ENCODE measurements at places on chromosomes 1 and 21. TPM values are rescaled to one million over a fixed set of nuclear protein-coding genes. Genes with fewer than 3 reads are reported as not detected.

DNA sequence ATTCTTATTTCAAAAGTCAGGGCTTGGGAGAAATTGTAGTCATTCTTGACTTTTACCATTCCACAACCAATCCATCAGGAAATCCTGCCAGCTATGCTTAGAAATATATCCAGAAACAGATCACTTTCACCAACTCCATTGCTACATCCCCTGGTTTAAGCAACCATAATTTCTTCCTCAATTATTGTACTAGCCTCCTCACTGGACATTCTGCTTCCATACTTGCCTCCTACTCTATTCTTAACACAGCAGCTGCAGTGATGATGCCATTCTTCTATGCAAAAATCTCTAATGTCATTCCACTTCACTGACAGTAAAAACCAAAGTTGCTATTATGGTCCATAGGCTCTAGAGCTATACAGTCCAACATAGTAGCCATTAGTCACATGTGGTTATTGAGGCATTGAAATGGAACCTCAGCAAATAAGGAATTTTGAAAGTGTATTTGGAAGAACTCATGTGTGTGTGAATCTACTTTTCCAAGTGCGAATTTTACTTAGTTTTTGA, 110.7 kb upstream of the KIAA0040 start:
- no peak for DNase-seq

DNA sequence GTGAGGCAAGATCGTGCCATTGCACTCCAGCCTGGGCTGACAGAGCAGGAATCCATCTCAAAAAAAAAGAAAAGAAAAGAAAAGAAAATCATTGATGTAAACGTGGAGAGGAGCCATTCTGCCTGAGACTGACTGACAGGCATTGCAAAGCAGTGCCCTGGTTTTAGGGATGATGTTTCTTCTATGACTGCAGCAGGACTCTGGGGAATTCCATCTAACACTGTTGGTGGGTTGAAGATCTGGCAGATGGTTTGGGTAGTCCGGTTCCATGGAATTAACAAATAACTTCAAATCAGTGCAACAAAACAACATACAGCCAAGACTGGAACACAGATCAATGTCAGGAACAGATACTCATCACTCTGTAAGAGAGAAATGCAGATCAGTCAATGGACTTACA, 17.8 kb upstream of the LAMC2 start:
- no peak for DNase-seq

- no peak for DNase-seq
Measured at GRCh38 chr1:218324226-218324580, 20.9 kb upstream of the TGFB2 start.

GRCh38 chr1:100942304-100943046, 46.6 kb downstream of the SLC30A7 start:
- DNase-seq = no peak

DNA sequence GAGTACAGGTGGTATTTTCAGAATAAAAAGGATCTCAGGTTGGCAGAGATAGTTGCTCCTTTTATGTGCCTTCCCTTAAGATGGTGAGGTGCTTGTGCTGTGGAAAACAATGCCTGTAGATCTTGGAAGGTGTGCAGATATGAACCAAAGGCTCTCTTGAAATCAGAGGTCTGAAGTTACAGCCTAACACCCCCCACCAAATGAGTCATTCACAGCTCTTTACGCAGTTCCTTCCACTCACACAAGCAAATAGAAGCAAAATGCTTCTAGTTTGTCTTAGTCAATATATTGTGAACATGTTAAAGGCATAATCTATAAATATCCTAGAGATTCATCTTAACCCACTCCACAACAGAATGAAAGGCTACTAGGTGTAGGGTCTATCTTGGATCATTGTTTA, 128.9 kb upstream of the NR5A2 start:
- DNase-seq = no peak

TAL1 gene
- not detected for total RNA-seq

DNA sequence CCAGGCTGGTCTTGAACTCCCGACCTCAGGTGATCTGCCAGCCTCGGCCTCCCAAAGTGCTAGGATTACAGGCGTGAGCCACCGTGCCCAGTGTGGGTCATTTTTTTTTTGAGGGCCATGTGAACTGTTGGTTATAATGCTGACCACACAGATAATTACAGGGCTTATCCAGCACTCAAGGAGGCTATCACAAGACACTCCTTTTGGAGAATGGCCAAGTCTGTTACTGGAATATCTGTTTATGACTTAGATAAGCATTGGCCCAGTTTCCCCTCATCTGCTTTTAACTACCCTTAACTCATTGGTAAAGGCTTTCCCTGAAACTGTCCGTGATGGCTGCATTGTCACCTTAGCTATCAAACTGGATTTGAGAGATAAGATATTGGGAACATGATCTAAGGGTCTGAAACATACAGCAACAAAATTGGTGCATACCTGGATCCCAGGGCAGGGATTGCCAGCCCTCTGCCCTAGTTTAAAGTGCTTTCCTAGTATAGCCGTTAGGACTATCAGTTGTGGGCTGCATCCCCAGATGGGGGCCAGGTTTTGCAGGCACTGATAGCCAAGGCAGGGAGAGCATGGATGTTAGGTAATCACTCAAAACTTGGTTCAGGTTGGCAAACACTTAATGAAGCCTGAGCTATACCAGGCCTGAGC, 15.6 kb downstream of the SZT2 start:
- DNase-seq = no peak

SLC45A1 gene
- total RNA-seq = 2.1 TPM

SLAMF9 gene
- not detected for total RNA-seq

- DNase-seq = no peak
Measured at GRCh38 chr1:14866911-14867612, 268.6 kb downstream of the KAZN start.

SMPDL3B gene
- total RNA-seq = not detected

Measured in HFFc6 (cell line).